ENCODE measurements at places on chromosomes 1 and 21. TPM values are rescaled to one million over a fixed set of nuclear protein-coding genes. Genes with fewer than 3 reads are reported as not detected.

SLAMF9 gene
- total RNA-seq = not detected

F13B gene
- not detected for total RNA-seq

FAM151A gene
- total RNA-seq = not detected

C4BPA gene
- total RNA-seq = not detected

ZBTB8B gene
- not detected for total RNA-seq

All from activated CD4-positive, alpha-beta T cell treated with anti-CD3 and anti-CD28 coated beads, Interleukin-2, amount 10 ng/mL, durations not matched to agents 7 days and 5 days (primary cell).